Skeletal muscle cell (primary cell): ENCODE measurements at places on chromosomes 1 and 21.

- no peak for DNase-seq
Measured at GRCh38 chr1:22349362-22350043, 102.1 kb upstream of the ZBTB40 start.

- DNase-seq: no peak
Measured at GRCh38 chr1:222596696-222597095, 7.0 kb upstream of the TAF1A start.

DNA sequence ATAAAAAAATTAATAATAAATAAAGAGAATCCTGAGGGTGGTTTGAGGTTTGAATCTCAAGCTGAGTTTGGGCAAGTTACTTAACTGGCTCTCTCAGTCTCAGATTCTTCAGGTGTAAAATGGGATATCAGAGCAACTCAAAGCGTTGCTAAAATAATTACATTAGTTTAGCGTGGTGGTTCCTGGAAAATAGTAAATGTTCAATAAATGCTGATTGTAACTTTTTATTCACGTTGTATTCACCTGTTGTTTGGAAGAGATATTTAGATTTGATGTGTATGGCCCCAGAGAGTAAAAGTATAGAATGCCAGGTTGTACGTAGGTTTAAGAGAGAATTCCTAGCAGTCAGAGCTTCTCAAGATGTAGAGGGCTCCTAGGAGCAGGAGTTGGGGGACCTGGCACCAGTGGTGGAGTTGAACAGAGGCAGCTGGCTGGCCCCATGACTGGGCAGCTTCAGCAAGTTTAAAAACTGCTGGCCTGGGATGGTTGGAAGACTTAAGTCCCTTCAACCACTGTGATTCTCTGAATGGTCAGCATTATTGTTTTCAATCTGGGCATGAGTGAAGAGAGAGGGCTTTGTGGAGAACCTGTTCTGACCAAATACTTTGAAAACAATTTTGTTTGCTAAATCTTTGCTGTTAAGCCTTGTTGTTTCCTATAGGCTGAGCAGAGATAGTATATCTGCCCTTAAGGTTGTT lies 22.4 kb downstream of the PRCC start:
- DNase-seq: no peak

DNA sequence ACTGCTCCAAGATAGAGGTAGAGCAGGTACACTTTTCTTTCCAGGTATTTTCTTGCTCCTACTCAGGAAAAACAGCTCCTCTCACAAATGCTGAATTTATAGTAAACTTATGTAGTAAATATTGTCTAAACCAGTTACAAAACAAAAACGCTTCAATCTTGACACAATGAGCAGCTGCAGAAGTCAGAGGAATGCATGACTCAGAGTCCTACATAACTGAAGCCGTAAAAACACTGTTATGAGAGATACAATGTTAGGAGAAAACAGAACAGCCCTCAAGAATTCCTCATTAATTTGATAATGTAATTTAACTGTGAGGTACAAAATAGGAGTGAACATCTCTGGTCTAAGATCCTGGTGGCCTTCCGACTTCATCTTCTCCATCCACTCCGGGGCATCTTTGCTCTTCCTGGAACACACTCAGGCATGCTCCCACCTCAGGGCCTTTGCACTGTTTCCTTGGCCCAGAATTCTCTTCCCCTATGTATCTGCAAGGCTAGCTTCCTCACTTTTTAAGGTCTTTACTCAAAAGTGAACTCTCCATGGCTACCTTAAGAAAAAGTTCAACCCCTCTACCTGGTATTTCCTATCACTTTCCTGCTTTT lies 138.5 kb downstream of the SLC45A1 start:
- DNase-seq: peak; percentile 41

DNA sequence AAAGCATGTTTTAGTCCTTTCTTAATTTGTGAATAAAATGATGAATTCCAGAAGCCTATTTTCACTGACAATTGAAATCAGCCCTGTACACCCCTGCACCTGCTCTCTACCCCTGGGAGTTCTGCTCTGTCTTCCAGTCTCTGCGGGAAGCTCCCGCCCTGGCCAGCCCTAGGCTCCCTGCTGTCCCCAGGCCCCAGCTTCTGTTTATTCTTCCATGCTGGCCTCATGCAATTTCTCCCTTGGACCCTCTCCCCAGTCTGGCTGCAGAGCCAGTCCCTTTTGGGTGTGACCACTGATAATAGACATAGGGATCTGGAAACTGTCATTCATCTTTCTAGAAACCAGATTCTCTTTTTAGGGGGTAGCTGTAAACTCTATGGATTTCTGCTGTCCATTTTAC lies 258.6 kb downstream of the GRIK3 start:
- no peak for DNase-seq

DNA sequence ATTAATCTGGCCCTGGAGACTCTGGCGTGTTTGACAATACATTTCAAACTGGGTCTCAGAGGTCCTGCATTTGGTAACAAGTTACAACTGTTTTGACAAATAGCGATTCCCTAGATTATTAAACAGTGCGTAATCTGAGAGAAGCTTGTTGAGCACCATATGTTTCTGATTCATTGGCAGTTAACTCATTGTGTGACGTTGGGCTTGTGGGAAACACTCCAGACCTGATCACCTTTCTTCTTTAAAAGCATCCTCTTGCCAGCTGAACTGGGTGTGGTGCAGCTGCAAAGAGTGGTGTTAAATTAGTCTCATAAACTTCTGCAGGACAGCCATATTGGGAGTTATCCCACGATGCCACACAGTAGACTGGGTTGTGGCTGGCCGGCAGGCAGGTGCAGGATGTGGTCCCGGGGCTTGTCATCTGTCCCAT lies 82.7 kb downstream of the CDC7 start:
- DNase-seq: peak; percentile 91

DNA sequence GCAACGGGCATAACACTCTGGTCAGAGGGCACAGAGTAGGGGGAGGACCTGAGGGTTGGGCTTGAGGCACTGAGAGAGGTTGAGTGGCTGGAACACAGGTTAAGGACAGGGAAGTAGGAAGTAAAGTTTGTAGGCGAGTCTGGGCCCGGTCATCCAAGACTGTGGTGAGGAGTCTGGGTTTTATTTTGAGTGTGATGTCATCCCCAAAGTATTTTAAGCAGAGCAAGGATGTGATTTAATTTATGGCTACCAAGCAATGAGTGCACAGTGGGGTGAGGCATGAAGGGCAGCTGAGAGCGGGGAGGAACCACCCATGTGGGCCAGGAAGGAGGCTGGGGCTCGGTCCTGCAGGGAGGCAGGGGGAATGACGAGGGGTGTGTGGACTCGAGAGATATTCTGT lies 11.2 kb upstream of the VWA5B1 start:
- DNase-seq: no peak

DNA sequence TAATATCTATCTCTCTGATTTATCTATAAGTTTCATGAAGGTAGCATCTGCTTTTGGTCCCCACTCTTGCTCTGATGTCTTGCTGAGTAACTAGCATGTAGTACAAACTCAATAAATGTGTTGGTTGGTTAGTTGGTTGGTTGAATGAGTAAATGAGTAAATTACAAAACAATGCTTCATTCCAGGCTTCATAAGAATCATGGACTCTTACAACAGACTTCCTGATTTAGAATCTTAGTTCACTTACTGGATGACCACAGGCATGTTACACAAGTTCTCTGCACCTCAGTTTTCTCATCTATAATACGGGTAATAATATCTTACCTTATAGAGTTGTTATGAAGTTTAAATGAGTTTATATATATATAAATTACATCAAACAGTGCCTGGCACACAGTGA lies 98.6 kb downstream of the ZNF281 start:
- no peak for DNase-seq

GRCh38 chr1:217494767-217495166 lies 136.1 kb downstream of the GPATCH2 start:
- DNase-seq: no peak

DNA sequence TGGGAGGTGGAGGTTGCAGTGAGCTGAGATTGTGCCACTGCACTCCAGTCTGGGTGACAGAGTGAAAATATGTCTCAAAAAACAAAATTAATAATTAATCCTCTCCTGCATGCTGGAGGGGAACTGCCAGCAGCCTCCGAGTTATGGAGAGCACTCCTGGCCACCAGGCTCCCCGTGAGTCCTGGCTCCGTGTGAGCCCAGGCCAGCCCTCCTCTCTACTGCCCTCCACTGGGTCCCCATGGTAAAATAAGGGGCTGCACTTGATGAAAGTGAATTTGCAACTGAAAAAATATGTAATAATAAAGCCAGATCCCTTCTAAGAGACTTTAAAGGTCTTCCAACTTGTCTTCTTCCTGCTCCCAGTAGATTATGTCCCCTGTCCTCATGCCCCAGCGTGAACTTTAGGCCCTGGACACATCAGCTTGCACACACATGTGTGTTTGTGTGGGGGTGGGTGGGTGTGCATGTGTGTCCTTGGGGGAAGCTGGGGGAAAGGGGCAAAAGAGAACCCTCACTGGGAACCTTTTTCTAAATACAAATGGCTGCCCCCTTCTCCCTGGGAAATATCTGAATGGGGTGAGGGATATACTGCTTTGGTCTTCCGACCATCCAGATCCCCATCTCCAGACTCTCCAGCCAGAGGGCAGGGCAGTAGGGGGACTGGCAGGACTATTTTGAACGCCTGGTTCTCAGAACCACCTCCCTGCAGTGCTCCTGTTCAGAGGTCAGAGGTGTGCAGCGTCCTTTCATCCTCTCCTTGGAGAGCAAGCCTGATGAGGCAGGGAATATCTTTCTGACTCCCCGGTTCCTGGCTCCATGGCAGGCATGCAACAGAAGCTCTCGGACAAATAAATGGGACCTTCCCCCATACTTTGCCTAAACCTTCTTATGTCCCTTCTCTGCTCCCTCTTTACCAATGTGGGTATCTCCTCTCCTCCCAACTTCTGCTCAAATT lies 26.2 kb downstream of the NEK2 start:
- no peak for DNase-seq

GRCh38 chr1:12203216-12204007 lies 26.4 kb upstream of the VPS13D start:
- DNase-seq: no peak

- DNase-seq: no peak
Measured at GRCh38 chr1:44300852-44301251, 54.2 kb downstream of the ERI3 start.

- no peak for DNase-seq
Measured at GRCh38 chr1:27951396-27951795, 8.4 kb upstream of the XKR8 start.

- DNase-seq: no peak
Measured at GRCh38 chr1:52444463-52444862, 40.1 kb downstream of the PRPF38A start.

DNA sequence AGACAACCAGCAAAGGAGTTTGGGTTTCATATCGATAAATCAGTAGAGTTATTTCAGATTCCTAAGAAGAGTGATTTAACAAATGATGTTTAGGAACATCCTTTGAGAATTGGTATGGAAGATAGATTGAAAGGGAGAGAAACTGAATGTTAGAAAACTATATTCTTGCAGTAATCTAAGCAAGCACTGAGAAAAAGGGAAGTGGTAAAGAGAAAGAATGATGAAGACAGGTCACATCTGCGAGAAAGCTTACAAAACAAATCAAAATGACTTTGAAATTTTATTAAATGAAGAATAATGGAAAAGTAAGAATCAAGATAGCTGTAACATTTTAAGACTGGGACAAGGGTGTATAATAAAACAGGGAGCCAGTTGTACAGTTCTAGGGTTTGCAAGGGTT lies 177.0 kb downstream of the HS2ST1 start:
- no peak for DNase-seq

DNA sequence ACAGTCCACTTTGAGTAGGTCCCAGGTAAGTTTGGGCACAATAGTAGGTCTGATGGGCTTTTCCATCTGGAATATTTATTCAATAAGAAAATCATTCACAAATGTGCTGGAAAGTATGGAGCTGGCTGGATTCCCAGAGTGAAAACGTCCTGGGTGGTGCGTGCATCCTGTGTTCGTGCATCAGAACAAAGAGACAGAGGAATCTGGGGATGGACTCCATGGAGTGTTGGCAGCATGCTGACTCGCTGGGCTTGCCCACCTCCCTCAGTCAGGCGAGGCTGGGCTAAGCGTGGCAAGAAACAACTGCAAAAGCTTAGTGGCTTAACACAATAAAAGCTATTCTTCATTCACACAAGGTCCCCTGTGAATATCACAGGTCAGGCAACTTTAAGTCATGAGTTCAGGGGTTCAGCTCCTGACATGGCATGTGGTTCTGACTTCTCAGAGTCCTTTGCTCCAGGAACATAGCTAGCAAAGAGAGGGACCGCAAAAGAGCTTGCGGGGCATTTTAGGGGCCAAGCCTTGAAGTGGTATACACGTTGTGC lies 151.6 kb upstream of the ZNF644 start:
- DNase-seq: no peak

- no peak for DNase-seq
Measured at GRCh38 chr21:34595457-34595856, 19.5 kb downstream of the RCAN1 start.

- DNase-seq: no peak
Measured at GRCh38 chr21:43981871-43982210, 30.3 kb upstream of the TRAPPC10 start.

DNA sequence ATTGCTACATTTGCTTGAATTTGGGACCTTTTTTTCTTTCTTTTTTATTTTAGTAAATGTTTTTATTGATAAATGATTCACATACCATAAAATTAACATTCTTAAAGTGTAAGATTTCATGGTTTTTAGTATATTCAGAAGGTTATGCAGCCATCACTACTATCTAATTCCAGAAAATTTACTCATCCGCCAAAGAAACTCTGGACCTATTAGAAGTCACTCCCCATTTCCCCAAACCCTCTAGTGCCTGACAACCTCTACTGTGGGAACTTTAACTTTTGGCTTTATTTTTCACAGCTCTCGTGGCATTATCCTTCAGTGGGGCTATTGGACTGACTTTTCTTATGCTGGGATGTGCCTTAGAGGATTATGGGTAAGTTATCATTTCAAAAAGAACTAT lies 4.5 kb downstream of the LEPR start:
- DNase-seq: no peak

DNA sequence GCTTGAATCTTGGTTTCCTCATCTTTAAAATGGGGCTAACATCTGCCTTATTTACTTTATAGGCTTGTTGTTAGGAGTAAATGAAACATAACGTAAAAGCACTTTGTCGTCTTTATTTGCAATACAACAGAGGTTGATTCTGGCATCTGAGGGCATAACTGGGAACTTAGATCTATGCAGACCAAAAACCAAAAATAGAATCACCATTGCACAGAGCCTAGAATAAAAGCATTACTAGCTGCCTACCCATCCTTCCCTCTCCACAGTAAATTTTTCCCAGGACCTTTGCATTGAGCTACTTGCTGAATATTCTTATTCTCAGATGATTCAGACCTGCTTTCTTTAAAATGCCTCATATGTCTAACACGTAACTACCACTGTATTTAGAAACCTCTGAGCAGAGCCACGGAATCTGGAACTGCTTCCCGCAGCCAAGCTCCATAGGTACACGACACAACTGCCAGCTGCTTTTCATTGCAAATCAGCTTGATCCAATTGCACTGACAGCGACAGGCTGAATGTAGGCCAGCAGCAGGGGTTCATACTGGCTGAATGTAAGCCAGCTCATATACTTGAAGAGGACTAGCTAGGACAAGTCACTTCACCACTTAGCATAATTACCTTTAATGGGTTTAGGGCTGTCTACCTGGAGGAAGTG lies 33.2 kb upstream of the SERBP1 start:
- DNase-seq: no peak
